ENCODE measurements at places on chromosomes 2 and 18.

DNA sequence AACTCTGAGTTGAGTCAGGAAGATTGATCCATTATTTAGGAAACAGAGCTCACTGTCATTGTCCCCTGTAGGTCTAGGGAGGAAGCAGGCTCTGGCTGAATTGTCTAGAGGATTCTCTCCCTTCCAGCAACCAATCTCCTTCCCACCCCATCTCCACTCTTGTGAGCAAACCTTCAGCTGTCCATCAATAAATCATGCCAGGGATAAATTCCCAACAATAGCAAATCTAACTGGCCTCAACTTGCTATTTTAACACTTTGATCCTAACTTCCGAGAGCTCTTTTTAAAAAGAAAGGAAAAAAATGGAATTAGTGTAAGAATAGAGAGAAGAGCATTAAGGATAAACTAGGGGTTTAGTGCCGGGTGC is 53.5 kb downstream of the ATP8B1 start:
- DNase-seq: no peak

GRCh38 chr2:232448304-232448690 is 7.7 kb upstream of the ALPI start:
- DNase-seq: no peak

DNA sequence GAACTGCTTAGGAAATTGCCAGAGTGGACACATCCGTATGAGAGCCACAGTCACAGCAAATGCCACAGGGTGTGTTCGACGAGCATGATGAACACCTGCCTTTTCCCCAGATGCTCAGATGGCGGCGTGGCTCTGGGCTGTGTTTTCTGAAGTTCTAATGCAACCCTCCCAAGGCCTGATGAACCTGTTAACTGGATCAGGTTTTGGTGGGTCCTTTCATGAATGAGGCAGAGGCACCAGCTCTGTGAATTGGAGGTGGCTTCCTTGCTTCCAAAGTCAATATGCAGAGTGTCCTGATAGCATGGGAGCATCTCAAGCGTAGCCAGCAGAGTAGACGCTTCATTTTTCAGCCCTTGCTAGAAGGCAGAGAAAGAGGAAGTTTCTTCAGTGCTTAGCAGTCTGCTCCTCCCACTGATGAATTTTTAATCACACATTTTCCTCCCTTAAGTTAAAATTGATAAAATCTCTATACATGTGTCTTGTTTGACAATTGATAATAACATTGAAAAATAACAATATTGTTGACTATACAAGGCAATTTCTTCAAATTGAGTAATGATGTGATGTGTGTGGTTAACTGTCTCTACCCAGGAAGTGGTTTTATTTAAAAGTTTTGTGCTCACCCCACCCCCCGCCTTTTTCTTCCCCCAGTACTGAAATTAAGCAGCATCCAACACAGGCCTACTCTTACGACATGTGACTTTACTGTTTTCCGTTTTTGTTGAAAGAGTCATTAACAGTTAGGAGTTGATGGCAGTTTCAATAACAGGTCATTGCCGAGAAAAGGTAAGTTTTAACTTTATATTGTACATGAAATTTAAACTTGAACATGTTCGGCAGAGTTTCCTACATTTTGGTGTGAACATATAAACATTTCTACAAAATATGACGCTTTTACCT is at the start of gene ARHGAP15:
ARHGAP15 (plus strand) TSS at position 739 of the 900 bp plus-strand sequence.
- DNase-seq: peak; percentile 53

- no peak for DNase-seq
These were observed 5.9 kb downstream of the GYPC start for GRCh38 chr2:126661702-126662500.

GRCh38 chr18:28735731-28736130 is 558.8 kb upstream of the CDH2 start:
- no peak for DNase-seq

GRCh38 chr2:53018825-53019425 is 748.7 kb upstream of the CHAC2 start:
- DNase-seq: no peak

- DNase-seq: no peak
These were observed 168.6 kb downstream of the ETAA1 start for GRCh38 chr2:67565761-67566160.

DNA sequence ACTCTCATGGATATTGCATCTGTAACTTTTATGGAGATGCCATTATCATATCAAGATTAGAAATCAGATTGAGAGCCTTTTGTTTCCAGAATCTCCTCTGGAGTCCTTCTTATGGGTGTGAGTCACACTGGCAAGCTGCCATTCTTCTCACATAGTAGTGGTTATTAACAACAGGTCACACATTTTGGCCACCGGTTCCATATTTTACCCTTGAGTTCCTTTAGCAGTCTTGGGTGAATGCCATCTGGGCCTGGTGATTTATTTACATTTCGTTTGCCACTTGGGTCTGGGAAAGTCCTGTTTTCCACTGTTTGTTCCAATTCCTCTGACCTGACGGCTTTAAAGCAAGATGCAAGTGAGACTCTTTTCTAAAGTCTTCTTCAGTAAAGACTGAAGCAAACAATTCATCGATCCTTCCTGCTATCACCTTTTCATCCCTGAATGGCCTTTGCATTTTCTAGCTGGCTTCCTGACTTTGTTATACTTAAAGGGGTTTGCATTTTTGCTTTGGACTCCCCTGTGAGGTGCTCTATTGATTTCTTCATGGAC is 80.5 kb upstream of the CAVIN2 start:
- DNase-seq: no peak

GRCh38 chr2:86171295-86171694 is 24.0 kb downstream of the IMMT start:
- no peak for DNase-seq

DNA sequence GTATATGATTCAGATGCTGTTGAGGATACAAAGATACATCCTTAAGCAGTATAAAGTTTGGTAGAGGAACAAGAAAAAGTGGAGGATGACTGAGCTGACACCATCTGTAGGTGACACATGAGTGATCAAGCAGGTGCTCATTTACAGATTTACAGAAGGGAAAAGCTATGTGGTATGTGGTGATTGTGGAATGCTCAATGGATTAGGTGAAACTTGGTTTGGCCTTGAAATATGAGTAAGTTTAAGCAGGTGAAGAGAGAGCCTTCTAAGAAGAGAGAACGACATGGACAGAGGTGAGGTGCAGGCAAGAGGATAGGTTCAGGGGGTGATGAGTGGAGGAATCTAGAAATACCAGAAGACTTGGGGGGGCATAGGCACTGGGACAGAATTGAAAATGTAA is 5.9 kb downstream of the ASXL3 start:
- DNase-seq: no peak

GRCh38 chr2:174693344-174693743 is 70.9 kb downstream of the CHRNA1 start:
- DNase-seq: no peak

GRCh38 chr2:199875400-199875799 is 24.4 kb upstream of the FTCDNL1 start:
- no peak for DNase-seq

DNA sequence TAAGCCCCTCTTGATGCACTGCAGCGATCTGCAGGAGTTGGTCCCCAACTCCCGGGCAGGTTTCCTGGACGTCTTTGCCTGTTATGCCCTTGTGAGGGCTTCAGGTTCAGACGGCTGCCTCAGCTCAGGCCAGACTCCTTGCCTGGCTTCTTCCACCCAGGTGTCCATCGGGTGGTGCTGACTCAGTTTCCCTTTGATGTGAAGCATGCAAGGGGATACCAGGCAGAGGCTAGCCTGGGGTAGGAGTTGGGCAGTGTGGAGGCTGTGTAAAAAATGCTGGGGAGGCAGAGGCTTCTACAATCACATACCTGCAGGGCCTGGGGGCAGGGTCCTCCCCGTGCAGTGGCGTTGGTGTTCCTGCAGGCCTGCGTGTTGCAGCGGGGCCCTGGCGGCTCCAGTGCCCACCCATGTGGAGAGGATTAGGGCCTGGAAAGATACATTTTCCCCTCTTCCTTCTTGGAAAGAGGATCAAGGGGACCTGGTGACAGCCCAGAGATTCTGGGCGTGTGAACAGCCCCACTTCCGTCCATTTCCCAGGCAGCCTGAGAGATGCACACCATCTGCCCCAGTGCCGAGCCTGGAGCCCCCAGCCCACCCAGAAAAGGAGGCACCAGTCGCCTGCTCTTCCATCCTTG is 338.3 kb downstream of the DYSF start:
- DNase-seq: no peak

GRCh38 chr18:23498877-23499276 is 4.4 kb upstream of the RMC1 start:
- DNase-seq: peak; percentile 54

- DNase-seq: no peak
These were observed 101.4 kb upstream of the CELF4 start for GRCh38 chr18:37666991-37667390.

- no peak for DNase-seq
These were observed 143.9 kb upstream of the FSHR start for GRCh38 chr2:49298230-49298629.

DNA sequence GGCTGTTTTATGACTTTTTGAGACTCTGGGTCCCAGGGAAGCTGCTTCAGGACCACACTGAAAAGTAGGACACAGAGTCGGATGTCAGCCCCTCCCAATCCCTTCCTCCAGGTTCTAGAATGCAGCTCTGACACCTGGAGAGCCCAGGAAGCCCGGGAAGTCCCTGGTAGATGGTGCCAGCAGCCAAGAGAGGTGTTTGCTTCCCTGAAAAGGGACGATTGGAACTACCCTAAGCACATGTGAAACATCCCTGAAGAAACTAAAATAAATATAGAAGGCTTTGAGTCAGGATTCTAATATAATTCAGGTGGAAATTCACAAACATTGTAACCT is 163.2 kb upstream of the CYRIA start:
- no peak for DNase-seq

GRCh38 chr2:18503376-18504228 is 56.9 kb downstream of the RDH14 start:
- DNase-seq: no peak

DNA sequence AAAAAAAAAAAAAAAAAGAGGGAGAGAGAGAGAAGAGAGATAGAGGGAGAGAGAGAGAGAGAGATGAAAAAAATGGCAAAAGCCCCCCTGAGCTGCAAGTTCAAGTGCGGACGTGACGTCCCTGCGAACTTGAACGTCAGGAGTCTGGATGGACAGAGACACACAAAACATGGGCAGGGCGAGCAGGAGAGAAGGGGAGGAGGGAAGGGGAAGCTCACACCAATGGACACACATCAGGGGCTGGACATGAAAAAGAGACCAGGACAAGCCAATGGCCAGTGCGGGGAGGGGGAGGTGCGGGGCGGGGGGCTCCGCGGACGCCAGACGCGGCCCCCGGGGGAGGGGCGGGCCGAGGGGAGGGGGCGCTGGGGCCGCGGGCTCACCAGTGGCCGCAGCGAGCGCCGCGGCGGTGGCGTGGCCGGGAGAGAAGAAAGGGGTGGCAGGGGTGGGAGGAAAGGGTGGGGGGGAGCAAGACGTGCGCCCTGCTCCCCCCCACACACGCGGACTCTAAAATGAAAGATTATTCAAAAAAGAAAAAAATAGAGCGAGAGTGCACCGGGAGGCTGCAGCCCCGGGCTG is at the start of gene BCL11A:
BCL11A (minus strand) TSS at position 160 of the 579 bp plus-strand sequence. CDS start 384 bp downstream, outside the sequence.
- no peak for DNase-seq

- no peak for DNase-seq
These were observed 8.0 kb downstream of the RNF125 start for GRCh38 chr18:32026491-32027086.

DNA sequence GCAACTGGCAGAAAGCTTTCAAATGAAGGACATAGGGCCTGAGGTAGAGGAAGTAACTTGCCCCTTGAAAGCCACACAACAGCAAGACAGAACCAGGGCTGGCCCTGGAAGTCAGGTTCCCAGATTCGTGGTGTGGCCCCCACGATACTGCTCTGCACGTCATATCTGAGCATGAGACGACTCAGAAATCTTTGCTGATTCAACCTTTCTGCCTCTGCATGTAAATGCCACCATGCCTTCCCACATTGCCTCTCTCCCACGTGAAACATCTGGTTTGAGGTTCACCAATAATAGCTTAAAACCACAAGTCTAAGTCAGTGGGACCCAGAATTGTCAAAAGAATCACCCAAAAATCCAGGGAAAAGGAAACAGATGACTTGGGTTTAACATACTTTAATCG is 214.0 kb upstream of the TRIB2 start:
- no peak for DNase-seq

DNA sequence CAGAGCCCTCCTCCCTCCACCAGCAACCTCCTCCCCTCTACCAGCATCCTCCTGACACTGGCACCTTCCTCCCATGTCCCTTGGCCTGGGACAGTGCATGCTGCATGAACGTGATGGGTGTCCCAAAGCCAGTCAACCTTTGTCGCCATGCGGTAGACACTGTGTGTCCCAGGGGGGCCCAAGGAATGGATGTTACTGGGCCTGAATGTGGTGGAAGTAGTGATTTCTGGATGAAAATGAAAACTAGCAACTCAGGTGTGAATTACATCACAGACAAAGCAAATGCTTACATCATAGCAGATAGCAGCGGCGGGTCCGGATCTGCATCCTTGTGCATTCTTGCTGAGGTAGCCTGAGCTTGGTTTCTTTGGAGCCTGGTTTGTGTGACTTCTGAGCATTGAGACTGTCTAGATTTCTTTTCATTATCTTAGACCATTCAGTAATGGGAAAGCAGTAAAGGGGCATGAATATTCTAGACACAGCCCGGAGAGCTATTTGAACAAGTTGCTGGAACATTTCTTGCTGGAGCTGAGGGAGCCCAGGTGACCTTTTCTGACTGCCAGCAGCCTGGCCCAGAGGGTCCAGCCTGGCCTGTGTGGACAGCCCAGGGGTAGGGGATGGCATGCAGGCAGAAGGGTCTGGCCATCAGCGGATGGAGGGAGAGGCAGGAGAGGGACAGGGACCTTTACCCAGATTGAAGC is 100.4 kb downstream of the FAM210A start:
- no peak for DNase-seq

- DNase-seq: no peak
These were observed 25.8 kb downstream of the ZC3H6 start for GRCh38 chr2:112301171-112301584.

- DNase-seq: no peak
These were observed 9.5 kb upstream of the SMAD7 start for GRCh38 chr18:48959921-48960920.

DNA sequence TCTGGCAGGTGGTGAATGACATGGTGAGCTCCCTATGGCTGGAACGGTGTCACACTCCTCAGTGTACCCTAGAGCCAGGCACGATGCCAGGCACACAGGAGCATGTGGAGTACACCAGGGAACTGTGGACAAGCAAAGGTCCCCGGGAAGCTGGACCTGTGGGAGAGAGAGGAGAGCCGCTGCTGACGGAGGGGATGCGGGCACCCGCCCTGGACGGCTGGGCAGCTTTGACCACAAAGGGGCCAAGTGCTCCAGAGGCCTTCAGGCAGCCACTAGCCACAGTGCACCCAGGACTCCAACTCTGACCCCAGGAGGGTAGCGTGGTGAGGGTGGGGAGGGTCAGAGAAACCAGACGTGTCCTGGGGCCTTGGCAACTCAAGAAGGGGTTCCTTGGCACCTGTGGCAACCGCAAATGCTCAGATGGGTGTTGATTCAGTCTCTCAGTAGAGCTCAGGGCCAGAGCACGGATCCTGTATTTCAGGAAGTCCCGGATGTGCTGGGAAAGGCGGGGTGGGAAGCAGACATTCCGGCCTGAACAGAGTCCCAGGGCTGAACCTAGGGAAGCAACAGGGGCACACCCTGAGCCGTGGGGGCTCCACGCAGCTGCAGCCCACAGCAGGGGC is 2.3 kb upstream of the MAB21L4 start:
- no peak for DNase-seq

GRCh38 chr2:70921839-70922234 is 13.9 kb upstream of the ATP6V1B1 start:
- no peak for DNase-seq

GRCh38 chr2:232659359-232659758 is 26.0 kb downstream of the EFHD1 start:
- DNase-seq: no peak

GRCh38 chr18:3791238-3791637 is 341.3 kb downstream of the TGIF1 start:
- no peak for DNase-seq

GRCh38 chr2:84395820-84396219 is 63.3 kb downstream of the SUCLG1 start:
- DNase-seq: no peak
